Stimulated activated CD4-positive, alpha-beta T cell treated with anti-CD3 and anti-CD28 coated beads, TNF-alpha, amount 100 ng/mL, for 1 hour (primary cell): ENCODE measurements at places on chromosomes 7 and 10.

- DNase-seq: no peak
These were observed 259.7 kb downstream of the PAXIP1 start for GRCh38 chr7:154743206-154743605.

GRCh38 chr10:64316416-64316815 lies 795.2 kb downstream of the REEP3 start:
- DNase-seq: no peak

DNA sequence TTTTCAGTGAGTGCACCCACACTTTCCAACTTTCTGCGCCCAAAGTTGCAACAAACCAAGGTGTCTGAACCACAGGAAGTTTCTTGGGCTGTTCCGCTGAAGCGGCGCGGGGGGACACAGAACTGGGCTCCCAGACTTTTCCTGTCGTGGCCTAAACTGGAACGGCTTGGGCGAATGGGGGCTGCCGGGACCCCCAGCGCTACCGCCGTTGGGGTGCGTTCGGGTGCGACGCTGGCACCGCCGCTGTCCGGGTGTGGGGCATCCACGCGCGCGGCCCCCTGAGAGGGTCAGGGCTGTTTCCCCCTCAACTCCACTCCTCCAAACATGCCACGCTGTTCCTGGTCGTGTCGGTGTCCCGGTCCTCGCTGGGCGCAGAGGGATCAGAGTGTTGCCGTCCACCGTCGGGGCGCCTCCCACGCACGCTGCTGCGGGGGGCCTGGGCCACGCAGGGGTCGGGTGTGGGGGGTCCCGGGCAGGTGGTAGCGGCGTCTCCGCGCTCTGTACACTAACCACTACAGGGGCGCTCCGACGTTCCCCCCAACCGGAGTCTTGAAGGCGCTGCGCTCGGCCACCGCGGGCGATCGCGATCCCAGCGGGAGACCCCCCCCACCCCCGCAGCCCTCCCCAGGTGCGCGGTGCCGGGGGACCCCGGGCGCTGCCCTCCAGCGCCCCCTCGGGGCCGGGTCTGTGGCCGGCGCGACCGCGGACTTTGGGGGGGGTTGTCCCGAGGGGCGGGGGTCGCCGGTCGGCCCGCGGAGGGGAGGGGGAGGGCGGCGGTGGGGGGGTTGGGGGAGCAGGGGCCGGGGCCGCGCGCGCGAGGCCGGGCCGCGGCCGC lies 2.2 kb upstream of the CUX1 start:
- no peak for DNase-seq

- no peak for DNase-seq
These were observed 490 bp downstream of the TNS3 start for GRCh38 chr7:47581438-47581803.

- DNase-seq: no peak
These were observed 3.0 kb upstream of the DDIT4 start for GRCh38 chr10:72270607-72271281.

DNA sequence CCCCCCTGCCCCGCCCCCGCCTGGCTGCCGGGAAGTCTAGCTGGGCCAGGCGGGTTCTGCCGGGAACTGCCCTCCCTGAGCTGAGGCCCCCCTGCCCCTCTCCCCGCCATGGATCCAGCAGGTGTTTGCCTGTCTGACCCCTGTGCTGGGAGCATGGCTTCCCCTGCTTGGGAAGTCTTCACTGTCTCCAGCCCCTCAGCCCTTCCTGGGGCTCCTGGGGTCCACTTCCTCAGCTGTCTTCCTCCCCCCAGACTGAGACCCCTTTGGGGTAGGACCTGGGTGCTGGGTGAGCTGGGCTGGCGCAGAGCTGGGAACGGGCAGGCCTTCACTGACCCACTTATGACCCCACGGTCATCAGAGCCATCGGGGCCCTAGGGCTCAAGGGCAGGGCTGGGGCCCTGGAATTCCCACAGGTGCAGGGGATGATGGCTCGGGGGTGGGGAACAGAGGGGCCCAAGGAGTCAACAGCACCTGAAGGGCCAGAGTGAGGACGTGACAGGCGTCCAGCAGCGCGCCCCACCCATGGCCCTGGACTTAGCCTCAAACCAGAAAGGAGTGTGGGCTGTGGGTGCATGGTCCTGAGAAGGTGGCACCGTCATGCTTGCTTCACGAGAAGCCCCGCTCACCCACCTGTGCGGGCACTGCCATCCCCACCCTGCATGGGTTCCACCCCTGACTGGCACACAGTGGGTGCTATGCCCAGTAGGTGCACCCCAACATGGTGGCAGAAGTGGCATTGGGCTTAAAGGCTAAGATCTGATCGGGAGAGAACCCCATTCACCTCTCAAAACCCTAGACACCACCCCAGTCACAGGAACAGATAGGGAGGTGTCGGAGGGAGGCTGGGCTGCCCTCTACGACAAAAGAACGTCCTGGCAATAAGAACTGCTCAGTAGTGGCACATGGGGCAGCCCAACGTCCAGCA lies 16.2 kb upstream of the TNRC18 start:
- DNase-seq: no peak

GRCh38 chr7:133552079-133552478 lies 299.2 kb downstream of the EXOC4 start:
- DNase-seq: no peak

DNA sequence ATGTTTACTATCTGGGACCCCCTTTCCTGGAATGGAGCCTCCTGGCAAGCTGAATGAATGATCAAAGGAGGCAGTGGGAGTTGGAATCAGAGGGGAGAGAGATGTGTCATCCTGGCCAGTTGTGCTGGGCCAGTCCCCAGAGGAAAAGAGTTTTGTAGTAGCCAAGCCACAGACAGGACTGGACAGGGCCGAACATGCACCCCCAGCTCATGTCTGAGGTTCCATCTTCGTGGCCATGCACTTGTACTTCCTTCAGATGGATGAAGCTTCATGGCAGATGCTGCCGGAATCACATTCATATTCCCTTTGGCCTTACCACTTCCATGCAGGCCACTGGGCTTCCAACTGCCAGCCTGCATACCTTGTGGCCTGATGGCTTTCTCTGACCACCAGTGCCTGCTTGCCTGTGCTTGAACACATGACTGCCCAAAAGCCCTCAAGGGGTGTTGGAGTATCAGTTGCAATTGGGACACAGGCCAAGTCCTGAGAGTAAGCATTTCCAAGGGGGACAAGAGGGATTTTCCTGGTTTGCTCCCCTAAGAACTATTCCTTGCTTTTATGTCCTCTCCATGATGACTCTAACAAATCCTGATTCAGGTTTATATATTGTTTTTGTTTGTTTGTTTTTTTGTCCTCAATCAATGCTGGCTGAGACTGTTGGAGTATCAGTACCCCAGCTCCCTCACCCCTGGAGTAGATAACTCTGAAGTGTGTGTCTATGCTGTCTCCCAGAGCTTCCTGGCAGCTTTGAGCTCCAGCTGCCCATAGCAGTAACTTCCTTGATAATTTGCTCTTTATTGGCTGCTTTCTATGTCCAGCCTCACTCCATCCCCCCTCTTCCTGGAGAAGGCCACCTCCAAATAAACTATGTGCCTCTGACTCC lies 63.6 kb downstream of the TMEM130 start:
- no peak for DNase-seq

GRCh38 chr10:75883081-75884072 lies 452.0 kb downstream of the LRMDA start:
- no peak for DNase-seq

GRCh38 chr10:113517165-113517900 lies 35.5 kb upstream of the HABP2 start:
- no peak for DNase-seq

- no peak for DNase-seq
These were observed 211.1 kb upstream of the IGFBP3 start for GRCh38 chr7:46131916-46132795.

DNA sequence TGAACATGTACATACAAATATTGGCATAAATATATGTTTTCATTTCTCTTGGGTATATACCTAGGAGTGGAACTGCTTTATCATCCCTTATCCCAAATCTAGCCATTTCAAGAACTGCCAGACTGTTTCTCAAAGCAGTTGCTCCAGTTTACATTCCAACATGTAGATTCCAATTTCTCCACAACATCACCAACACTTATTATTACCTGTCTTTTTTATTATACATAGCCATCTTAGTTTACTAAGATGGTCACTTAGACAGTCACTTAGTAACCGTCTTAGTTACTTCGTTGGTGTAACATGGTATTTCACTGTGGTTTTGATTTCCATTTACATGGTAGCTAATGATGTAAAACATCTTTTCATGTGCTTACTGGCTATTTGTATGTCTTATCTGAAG lies 82.7 kb downstream of the ZFAND4 start:
- no peak for DNase-seq

DNA sequence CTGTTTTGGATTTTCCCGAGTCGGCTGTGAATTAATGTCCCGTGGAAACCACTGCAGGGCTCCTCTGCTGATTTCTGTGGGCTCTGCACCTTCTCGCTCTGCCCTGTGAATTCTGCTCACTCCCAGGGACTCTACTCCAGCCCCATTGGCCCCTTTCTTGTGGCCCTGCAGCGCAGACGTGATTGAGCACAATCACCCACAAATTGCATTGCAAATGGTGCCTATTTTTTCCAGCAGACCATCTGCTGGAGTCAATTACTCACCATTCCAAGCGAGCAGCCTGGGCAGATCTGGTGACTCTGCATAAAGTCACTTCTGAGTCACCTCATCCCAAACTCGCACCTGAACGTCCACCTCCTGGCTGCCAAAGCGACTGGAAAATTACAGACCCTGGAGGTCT lies 235.8 kb downstream of the PAXIP1 start:
- no peak for DNase-seq

- DNase-seq: no peak
These were observed 15.9 kb downstream of the SH3PXD2A start for GRCh38 chr10:103839519-103839871.

GRCh38 chr7:10798044-10798443 lies 175.6 kb upstream of the PHF14 start:
- no peak for DNase-seq

DNA sequence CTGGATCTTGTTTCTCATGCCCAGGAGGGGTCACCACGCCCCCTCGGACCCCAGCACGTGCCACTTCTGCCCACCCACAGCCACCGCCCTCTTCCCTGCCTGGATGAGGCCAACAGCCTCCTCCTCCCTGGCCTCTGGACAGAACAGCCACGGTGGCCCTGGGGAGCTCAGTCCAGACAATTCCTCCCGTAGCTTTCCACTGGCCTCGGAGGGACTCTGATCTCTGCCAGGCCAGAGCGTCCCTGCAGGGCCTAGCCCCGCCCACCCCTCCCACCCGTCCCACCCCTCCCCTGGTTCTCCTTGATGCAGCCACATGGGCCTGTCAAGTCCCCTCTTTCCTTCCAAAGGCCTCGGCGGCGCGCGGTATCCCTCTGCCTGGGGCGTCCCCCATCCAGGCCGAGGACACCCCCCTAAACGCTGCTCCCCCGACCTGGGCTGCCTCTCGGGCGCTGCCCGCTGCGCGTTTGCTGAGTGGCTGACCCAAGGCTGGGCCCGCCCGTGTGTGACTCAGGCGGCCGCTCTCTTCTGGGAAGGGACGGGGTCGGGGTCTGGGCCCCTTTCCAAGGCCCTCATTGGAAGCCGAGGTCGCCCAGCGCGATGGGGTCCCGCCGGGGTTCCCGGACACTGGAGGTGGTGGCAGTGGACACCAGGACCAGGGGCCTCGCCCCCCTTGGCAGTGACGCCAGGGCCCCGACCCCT lies 557 bp downstream of the TMEM120A start:
- DNase-seq: no peak

DNA sequence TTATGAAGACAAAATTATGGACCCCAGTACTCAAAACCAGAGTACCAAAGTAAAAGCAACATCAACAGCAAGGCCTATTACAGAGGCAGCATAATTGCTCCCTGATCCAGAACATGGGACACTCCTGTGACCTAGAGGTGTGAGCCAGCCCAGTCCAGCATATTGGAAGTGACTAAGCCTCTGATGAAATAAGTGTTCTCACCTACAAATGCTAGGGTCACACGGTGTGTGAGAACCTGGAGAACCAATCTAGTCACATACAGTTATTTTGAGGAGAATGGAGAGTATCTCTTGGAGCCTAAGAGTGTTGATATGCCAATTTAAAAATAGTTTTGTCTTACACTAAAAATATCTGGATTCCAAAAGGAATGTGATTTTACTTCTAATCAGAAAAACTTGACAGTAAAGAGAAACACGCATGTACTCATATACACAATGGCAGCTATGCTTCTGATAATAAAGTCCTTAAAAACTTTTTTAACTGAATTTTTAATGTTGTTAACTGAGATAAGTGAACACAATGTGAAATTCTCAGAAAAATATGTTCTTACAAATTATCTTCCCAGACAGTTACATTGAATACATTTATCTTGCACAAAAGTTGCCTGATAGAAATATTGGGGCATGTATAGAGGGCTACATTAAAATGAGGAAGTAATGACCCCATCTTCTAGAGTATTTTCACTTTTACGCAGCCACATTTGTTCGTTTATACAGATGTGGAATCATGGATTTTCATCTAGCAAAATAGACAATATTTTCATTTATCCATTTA lies 56.8 kb upstream of the CD36 start:
- no peak for DNase-seq

DNA sequence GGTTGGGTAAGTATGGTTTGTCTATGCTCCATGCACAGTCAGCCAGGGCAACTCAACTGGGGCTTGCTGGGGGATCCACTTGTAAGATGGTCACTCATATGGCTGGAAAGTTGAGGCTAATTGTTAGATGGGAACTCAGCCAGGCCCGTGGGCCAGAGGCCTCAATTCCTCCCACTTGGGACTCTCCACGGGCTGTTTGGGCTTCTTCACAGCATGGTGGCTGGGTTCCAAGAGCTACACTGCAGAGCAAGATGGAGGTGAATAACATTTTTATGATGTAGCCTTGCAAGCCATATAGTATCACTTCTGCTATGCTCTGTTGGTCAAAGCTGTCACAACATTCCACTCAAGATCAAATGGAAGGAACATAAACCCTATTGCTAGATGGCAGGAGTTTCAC lies 39.2 kb downstream of the ELMO1 start:
- DNase-seq: no peak

DNA sequence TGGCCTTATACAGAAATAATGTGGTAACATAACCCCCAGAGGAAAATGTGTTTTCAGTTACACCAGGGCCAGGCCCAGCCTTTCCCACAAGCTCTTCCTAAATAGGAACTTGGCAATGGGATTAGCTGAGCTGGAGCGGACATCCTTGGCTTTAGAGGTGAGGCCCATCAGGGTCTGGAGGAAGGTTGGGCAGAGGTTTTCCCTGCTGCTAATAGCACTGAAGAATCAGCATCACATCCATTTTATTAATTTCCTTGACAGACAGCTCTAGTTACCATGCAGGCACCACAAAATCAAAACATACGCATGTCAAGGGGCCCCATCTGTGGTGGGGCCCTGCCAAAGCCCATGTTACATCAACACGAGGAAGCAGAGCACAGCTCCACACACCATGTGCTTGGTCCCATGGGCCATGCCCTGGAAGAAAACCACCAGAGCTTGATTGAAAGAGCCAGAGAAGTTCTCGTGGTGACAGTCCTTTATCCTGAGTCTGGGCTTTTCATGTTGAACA lies 566.6 kb downstream of the KCNMA1 start:
- no peak for DNase-seq
